Activated naive CD4-positive, alpha-beta T cell treated with anti-CD3 and anti-CD28 coated beads, Interleukin-2, amount 50 U/mL, for 72 hours (primary cell): ENCODE measurements at places on chromosomes 3 and 15.

- no peak for DNase-seq
Observed at GRCh38 chr3:106610362-106610959, 741.6 kb upstream of the CBLB start.

GRCh38 chr3:189588070-189588469 is 43.1 kb upstream of the TP63 start:
- no peak for DNase-seq

DNA sequence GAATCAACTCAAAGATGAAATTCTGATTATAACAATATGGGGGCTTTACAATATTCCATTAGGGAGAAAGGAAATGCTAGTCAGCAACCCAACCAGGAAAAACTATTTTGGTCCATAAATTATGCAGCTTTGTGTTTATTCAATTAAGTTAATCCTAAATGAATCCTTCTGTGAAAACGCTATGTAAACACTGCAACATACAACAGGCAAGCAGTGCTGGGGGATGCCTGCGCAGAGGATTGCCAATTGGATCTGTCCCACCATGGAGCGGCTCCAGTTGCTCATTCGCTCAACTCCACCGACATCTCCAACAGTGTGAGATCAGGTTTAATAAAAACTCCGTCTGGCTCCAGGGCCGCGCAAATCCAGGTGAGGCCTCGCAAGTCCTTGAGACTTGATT is 290.5 kb upstream of the VEPH1 start:
- no peak for DNase-seq

DNA sequence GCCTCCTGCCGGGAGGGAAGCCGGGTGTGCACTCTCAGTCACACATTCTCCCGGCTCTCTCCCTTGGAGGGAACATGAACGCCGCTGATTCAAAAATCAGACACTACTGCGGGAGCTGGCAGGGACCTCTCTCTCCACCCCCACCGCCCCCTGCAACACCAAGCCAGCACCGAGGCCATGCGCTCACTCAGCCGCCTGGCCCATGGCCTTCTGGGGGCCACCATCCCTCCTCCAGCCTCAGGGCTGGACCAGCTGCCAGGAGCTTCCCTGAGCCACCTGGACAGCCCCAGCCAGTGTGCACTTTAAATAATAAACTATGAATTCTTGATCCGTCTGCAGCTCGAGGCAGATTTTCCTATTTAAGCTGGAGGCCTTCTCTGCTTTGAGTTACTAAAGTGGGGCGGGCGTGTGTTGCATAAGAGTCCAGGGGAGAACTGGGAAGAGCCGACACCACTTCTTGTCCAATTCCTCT is 30.6 kb downstream of the ADAMTS17 start:
- no peak for DNase-seq

GRCh38 chr15:75532413-75533250 is 46.5 kb downstream of the PTPN9 start:
- no peak for DNase-seq
